ENCODE measurements at places on chromosomes 2 and 18.

- peak; percentile 11 for DNase-seq
These were observed 23.3 kb upstream of the ROCK1 start for GRCh38 chr18:21134895-21135294.

GRCh38 chr2:144452169-144452988 lies 67.5 kb downstream of the ZEB2 start:
- DNase-seq = no peak

GRCh38 chr2:26483957-26484565 lies 6.1 kb upstream of the OTOF start:
- no peak for DNase-seq

DNA sequence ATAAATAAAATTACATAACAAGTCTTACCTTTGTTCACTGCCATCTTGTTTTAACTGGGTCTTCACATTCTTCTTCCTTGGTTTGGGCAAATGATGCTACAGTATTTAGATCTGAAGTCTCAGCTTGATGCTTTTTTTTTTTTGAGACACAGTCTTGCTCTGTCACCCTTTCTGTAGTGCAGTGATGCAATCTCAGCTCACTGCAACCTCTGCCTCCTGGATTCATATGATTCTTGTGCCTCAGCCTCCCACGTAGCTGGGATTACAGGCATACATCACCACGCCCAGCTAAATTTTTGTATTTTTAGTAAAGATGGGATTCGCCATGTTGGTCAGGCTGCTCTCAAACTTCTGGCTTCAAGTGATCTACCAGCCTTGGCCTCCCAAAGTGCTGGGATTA lies 53.2 kb upstream of the MAT2A start:
- no peak for DNase-seq

DNA sequence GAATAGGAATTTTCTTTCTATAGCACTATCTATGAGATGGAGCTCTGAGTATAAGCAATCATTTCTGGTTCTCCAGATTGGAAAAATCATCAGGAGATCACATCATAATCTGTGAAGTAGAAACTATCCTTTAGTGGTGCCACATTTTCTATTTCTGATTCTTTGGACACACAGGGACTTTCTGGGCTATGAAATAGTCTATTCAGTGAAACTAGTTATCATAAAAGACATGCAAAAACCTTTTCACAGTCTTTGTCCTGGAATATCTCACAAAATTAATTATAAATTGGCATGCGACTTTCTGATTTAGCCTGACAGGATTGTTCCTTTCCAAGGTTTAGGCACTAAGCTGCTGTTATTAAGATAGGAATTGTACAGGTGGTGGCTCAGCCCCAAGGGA lies 428.6 kb downstream of the DLGAP1 start:
- no peak for DNase-seq

DNA sequence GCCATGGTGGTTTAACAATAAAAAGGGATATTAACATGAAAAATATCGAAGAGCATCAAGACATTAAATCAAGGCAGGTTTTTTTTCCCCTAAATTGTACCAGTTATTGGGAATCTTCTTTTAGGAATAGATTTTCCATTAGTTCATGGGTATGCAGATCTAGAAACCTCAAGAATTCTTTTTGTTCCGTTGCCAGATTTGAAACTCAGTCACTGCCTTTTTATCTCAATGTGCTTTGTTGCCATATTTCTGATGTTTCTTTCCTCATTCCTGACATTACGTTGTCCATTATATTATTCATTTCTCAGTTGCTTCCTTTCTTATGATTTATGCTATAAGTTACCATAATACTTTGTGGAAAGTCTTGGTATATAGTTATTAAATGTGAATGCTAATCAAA lies 162.2 kb downstream of the CD226 start:
- no peak for DNase-seq

DNA sequence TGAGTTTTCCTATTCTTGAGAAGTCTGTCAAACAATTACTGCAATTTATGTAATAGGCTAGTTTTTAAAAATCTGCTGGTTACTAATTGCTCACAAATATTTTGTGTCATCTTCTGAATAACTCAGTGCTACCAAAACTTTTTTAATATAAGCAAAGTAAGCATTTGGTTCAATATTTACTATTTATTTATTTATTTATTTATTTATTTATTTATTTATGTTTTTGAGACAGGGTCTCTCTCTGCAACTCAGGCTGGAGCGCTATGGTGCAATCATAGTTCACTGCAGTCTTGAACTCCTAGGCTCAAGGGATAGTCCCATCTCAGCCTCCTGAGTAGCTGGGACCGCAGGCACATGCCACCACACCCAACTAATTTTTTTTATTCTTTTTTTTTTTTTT lies 60.4 kb upstream of the CDH20 start:
- no peak for DNase-seq

DNA sequence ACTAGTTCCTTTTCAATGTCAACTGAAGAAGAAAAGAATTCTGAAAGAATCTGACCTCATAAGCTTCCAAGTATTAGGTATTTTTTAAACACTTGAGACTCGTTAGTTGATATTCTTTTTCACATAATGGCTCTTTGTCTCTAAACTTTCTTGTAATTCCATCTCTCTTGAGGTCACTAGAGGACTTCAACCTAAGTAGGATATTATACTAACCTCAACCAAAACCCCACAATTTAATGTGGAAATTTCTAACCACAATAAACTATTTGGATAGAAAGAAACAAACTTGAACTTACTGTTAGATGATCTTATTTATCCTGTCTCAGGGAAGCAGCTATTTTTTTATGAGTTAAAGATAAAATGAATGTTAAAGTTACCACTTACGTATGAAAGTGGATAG lies 206.9 kb upstream of the FSIP2 start:
- no peak for DNase-seq

GRCh38 chr2:158539176-158540005 lies 82.6 kb downstream of the PKP4 start:
- no peak for DNase-seq

Measured in activated CD4-positive, alpha-beta T cell treated with anti-CD3 and anti-CD28 coated beads, Interleukin-2, Interleukin-4, amounts not matched to agents 100 ng/mL and 50 ng/mL, durations not matched to agents 16 hours and 8 hours (primary cell).